IPS-NIHi11 (cell line): ENCODE measurements at places on chromosomes 16 and 17.

GRCh38 chr17:29292992-29293889, 707 bp downstream of the NUFIP2 start:
- DNase-seq, result peak; percentile 49

- DNase-seq, result peak; percentile 97
Observed at GRCh38 chr16:71230122-71230845, at the start of gene HYDIN. HYDIN (minus strand) TSS chr16:71230722; CDS start chr16:71186895, 43,827 bp downstream.

DNA sequence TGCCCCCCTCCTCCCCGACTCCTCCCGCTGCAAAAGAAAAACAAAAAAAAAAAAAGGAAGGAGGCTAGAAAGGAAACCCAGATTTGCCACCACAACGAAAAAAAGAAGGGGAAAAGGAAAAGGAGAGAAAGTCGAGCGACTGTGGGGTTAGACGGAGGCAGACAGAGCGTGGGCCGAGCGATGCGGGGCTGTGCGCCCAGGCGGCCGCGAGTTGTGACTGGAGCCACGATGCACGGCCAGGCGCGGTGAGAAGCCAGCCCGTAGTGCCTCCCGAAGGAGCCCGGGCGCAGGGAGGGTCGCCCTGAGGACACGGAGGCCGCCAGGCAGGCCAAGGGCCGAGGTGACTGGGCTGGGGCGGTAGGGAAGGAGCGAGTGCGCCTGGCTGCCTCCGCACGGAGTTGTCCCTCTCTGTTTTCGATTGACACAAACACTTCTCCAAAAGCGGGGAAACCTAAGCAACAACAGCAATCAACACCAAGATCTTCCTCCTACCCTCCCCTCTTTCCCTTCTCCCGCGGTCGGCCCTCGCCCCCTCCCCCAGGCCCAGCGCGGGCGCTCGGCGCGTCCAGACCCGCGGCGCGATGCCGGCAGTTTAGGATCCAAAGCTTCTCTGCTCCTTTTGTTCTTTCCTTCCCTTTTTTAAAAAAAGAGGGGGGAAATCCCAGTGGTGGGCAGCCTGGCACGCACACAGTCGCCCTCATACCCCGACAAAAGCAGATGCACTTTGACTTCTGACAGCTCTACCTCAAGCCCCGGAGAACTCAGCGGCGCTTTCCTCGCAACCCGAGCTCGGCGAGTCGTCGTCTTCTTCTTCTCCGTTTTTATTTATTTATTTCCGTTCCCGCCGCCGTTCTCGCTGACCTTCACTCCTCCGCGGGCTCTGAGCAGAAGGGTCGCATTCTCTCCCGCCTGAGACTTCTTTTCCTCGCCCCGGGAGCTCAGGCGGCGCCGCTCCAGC, at the start of gene LHX1:
LHX1 (plus strand) TSS at position 475 of the 958 bp plus-strand sequence. CDS start 723 bp downstream, outside the sequence.
- peak; percentile 45 for DNase-seq

GRCh38 chr16:51084074-51084928, 66.8 kb downstream of the SALL1 start:
- no peak for DNase-seq

- no peak for DNase-seq
Observed at GRCh38 chr16:51276336-51276735, 125.3 kb upstream of the SALL1 start.

GRCh38 chr17:71519285-71519684, 601.5 kb upstream of the SOX9 start:
- no peak for DNase-seq

GRCh38 chr16:9661336-9662017, 520.8 kb downstream of the GRIN2A start:
- DNase-seq, result no peak
